NCI-H2081 (cell line): ENCODE measurements at places on chromosomes 2 and 18.

GRCh38 chr18:79413901-79414300, 18.2 kb downstream of the NFATC1 start:
- DNase-seq: no peak

DNA sequence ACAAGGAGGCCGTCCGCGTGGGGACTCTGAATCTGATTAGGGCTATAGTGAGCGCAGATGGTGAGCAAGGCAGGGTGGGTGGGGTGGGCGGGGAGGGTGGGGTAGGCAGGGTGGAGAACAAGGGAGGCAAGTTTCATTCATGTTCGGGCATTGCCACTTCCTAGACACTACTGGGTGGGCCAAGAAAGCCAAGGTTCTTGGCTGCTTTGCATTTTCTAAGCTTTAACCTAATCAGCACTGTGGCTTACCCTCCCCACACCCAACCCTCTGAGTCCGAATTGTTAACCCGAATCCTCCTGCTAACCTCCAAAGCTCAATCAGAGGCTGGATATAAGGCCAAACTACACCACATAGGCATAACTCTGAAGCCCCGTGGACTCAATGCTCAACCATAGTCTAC, 18.1 kb downstream of the MROH2A start:
- no peak for DNase-seq

DNA sequence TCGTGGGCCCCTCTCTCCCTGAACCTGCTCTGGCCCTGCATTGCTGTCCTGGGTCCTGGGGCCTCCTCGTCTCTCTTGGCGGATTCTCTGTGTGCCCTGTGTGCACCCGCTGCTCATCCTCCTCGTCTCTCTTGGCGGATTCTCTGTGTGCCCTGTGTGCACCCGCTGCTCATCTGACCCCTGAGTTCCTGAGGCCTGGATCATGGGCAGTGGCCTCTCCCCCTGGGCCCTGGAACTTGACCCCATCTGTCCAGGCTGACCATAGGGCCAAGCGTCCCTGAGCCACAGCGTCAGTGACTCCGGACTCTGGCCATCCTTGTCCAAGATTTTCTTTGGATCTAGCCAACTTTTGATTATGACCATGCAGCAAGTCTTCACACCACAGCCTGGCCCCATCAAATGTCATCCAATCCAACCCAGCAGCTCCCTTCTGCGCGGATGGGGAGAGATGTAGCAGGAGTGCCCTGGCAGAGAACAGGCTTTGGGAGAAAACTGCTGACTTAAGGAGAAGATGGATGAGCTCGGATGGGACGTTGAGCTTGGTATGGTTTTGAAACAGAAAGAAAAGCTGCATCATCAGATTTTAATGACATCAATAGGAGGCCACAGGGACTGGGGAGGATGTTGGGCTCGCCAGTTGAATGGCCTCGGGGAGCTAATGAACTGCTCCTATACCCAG, 455.1 kb upstream of the HS6ST1 start:
- DNase-seq: no peak

DNA sequence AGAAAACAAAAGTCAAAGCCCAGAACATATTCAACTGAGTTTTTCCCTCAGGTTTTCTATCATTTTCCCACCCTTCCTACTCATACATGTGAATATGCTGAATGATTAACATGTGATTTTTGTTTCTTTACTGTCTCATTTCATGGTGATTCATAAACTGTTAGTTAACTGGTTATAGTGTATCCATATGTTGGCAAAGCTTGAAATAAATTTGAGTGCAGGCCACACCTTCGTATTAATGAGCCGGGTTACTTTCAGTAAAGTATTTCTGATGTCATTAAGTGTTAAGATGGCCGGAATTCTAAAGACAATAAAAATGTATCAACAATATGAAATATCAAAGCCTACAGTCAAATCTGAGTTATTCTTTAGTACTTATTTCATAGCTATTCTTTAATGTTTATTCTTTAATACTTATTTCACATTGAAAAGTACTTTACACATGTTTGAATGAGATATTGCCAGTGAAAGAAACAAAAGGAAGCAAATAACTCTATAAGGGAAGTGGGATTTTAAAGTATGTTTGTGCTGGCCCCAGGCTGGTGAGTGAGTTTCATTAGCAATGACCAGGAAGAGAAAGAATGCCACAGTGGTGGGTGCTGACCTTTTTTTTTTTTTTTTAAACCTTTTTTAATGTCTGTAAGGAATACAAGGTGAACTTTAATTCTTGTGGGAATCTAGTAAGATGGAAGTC, 178.6 kb downstream of the NEDD4L start:
- DNase-seq: no peak

- no peak for DNase-seq
Measured at GRCh38 chr2:197349699-197350098, 39.1 kb upstream of the ANKRD44 start.

GRCh38 chr2:74593826-74594772, 39.6 kb downstream of the DOK1 start:
- DNase-seq: no peak

GRCh38 chr2:229098801-229099200, 172.3 kb downstream of the PID1 start:
- DNase-seq: no peak

DNA sequence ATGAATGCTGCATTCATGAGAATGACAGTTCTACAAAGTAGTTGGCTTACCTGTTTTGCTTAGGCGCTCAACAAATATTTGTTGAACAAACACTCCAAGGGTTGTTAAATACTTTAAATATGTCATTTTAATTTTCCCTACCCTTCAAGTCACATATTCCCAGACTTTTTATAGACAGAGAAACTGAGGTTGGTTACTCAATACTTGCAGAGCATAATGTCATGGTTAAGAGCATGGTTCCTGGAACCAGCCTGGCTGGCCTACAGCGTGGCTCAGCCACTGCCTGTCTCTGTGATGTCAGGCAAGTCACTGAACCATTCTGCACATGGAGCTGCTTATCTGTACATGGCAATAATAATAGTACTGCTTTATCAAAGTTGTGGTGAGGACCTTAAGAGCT, 120.0 kb upstream of the STK17B start:
- no peak for DNase-seq
